ENCODE measurements at places on chromosomes 1 and 21.
A peak's percentile ranks its signal among the peaks of the same experiment; 100 is the strongest.

GRCh38 chr21:15130751-15131150, 66.0 kb upstream of the NRIP1 start:
- no peaks in the 10 kb centered on the region for H3K4me1 ChIP-seq
- H3K27ac ChIP-seq, result no peak overlapping the region
- DNase-seq, result no peak
- H3K4me3 ChIP-seq, result no peak overlapping the region

DNA sequence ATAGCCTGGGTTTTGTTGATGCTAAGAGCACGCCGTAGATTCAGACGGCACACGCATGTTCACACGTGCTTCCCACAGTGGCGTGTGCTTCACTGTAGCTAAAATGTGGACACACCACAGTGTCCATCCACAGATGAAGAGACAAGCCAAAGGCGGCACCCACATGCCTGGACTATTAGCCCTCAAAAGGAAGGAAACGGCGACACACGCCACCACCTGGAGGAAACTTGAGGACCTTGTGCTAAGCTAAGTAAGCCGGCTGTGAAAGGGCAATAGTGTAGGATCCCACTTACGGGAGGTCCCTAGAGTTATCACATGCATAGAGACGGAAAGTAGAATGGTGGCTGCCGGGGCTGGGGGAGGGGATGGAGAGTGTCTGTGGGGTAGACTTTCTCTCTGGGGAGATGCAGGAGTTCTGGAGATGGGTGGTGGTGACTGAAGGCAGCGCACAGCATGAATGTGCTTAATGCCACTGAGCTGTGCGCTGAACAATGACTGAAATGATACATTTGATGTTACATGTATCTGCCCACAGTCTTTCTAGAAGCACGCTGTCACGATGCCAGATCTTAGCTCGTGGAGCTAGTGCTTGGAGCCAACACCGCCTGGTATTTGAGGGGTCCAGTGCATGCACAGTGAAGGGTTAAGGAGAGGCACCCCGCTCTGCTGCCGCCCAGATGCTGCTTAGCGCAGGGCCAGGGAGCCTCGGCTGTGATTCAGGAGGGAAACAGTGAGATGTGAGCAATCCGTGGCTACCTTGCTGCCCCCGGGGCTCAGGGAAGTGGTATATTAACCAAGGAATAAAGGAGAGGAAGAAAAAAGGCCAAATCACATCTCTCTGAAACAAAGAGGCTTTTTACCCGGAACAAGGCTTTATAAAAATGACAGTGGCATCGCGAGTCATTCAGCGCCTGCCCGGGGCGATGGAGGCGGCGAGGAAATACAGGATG, 103.7 kb downstream of the PRDM16 start:
- DNase-seq, result no peak
- H3K4me1 ChIP-seq, result peaks cover 23% of the 10 kb centered on the region
- H3K4me3 ChIP-seq, result no peak overlapping the region
- no peaks in the 10 kb centered on the region for H3K27me3 ChIP-seq
- H3K36me3 ChIP-seq, result no peaks in the 10 kb centered on the region

DNA sequence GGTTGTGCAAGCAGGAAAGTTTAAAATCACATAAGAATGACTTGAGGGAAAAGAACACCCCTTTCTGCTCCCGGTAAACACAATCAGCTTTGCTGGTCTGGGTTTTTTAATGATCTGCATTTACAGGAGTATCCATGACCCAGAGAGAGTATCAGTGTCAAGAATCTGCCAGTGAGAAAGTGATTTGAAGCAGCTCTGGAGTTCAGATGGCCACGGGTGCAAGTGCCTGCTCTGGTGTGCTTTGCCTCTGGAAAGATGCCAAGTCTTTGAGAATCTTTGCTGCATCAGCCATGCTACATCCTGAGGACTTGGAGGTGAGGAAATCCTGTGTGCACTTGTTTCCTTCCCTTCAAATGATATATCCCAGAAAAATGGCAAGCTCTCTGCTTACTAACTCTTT, 18.6 kb upstream of the MYSM1 start:
- no peak overlapping the region for H3K4me3 ChIP-seq
- no peaks in the 10 kb centered on the region for H3K27me3 ChIP-seq
- DNase-seq, result no peak

GRCh38 chr1:10733474-10734366, 62.7 kb downstream of the CASZ1 start:
- no peaks in the 10 kb centered on the region for H3K27me3 ChIP-seq
- no peak overlapping the region for H3K27ac ChIP-seq
- peaks cover 4% of the 10 kb centered on the region for H3K4me1 ChIP-seq
- H3K4me3 ChIP-seq, result no peak overlapping the region

GRCh38 chr1:203534526-203534925, 40.6 kb downstream of the OPTC start:
- H3K4me3 ChIP-seq, result no peak overlapping the region
- peak overlapping the region; percentile 82 for H3K27ac ChIP-seq
- peak; percentile 81 for DNase-seq

GRCh38 chr1:117678246-117678977, 72.6 kb downstream of the TENT5C start:
- no peaks in the 10 kb centered on the region for H3K36me3 ChIP-seq
- no peak for DNase-seq

GRCh38 chr21:25464275-25464674, 143.0 kb downstream of the MRPL39 start:
- H3K4me1 ChIP-seq, result no peaks in the 10 kb centered on the region
- H3K4me3 ChIP-seq, result no peak overlapping the region
- no peaks in the 10 kb centered on the region for H3K27me3 ChIP-seq
- no peaks in the 10 kb centered on the region for H3K36me3 ChIP-seq

- H3K4me3 ChIP-seq, result no peak overlapping the region
- no peaks in the 10 kb centered on the region for H3K4me1 ChIP-seq
- H3K27me3 ChIP-seq, result no peaks in the 10 kb centered on the region
- H3K36me3 ChIP-seq, result no peaks in the 10 kb centered on the region
- no peak overlapping the region for H3K27ac ChIP-seq
These were observed 108.6 kb downstream of the GPATCH2 start for GRCh38 chr1:217522277-217522676.

GRCh38 chr1:16145662-16146278, 10.1 kb downstream of the EPHA2 start:
- peak; percentile 72 for DNase-seq
- peaks cover 54% of the 10 kb centered on the region for H3K4me1 ChIP-seq
- peak overlapping the region; percentile 91 for H3K27ac ChIP-seq
- H3K27me3 ChIP-seq, result no peaks in the 10 kb centered on the region
- H3K36me3 ChIP-seq, result no peaks in the 10 kb centered on the region
- H3K4me3 ChIP-seq, result no peak overlapping the region

DNA sequence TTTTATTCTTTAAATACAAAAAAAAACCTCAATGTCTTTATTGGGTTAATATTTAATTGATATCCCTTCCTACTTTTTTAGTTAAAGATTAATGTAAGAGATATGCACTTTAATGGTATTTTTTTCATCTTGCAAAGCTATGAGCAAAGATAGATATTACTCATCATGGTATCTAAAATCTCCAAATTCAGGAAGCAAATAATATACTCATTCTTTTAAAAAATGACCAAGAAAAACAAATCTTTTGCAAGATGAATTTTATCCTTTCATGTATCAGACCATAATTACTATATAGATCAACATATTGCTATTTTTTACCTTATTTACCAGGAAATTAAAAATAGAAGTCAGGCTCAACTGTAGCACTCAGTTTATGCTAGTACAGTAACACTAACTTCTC, 330.4 kb downstream of the KCNT2 start:
- no peaks in the 10 kb centered on the region for H3K27me3 ChIP-seq
- no peak overlapping the region for H3K27ac ChIP-seq
- DNase-seq, result no peak
- H3K4me1 ChIP-seq, result no peaks in the 10 kb centered on the region

DNA sequence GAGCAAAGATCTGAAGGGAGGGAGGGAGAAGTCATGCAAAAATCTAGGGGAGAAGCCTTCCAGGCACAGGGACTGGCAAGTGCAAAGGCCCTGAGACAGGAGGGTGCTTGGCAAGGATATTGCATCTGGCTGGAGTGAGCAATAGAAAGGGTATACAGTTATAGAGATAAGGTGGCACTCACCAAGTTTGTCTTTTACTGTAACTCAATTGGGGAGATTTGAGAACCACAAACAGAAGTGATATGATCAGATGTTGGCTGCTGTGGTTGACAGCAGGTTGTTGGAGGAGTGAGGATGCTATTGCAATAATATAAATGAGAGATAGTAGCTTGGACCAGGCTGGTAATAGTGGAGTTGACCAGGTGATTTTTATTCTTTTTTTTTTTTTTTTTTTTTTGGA, 25.6 kb downstream of the MCOLN3 start:
- H3K4me1 ChIP-seq, result no peaks in the 10 kb centered on the region
- DNase-seq, result no peak
- H3K36me3 ChIP-seq, result no peaks in the 10 kb centered on the region
- no peaks in the 10 kb centered on the region for H3K27me3 ChIP-seq

DNA sequence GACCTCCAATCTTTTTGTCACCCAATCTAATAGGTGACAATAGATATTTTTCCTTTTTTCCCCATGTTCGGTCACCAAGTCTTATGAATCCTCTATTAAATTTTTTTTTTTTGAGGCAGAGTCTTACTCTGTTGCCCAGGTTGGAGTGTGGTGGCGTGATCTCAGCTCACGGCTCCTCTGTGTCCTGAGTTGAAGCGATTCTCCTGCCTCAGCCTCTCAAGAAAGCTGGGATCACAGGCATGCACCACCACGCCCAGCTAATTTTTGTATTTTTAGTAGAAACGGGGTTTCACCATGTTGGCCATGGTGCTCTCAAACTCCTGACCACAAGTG, 42.5 kb upstream of the MTF1 start:
- H3K4me1 ChIP-seq, result no peaks in the 10 kb centered on the region
- no peak for DNase-seq
- H3K27ac ChIP-seq, result no peak overlapping the region
- H3K4me3 ChIP-seq, result no peak overlapping the region
- no peaks in the 10 kb centered on the region for H3K36me3 ChIP-seq

GRCh38 chr21:31688603-31689368, 29.3 kb downstream of the SOD1 start:
- H3K27ac ChIP-seq, result no peak overlapping the region
- no peaks in the 10 kb centered on the region for H3K4me1 ChIP-seq
- no peak for DNase-seq
- H3K4me3 ChIP-seq, result no peak overlapping the region
- no peaks in the 10 kb centered on the region for H3K27me3 ChIP-seq

GRCh38 chr1:173406783-173407230, 70.3 kb upstream of the PRDX6 start:
- no peak overlapping the region for H3K27ac ChIP-seq
- H3K4me1 ChIP-seq, result no peaks in the 10 kb centered on the region
- H3K36me3 ChIP-seq, result no peaks in the 10 kb centered on the region
- no peak for DNase-seq
- H3K27me3 ChIP-seq, result no peaks in the 10 kb centered on the region

DNA sequence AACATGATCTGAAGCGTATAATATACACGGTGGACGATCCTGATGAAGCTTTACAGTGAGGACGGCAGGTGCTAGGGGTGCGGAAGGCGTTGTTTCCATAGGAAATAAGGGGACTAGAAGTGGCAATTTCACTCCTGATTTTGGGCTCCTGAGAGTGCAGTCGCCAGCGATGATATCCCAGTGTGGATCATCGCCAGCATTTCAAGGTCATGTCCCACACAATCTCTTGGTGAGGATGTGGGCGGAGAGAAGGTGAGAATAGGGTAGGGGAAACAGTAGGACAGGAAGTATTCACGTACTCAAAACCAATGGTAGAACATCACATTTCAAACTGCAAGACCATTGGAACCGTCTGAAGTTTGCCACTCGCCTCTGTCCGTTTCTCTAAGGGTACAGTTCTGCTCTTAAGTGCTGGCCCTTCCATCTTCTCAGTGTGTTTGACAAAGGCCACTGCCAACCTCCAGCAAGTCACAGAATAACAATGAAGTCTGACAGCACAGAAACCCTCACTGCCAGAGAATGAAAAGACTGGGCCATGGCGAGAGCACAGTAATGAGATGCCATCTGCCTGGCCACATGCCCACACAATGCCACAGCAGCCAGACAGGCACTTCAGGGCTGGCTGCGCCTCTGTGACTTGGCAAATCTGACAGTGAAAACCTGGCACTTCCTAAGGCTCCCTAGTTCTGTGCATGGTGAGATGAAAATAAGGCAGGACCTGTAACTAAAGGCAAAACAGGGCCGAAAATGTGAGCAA, 27.9 kb downstream of the PCSK9 start:
- H3K27me3 ChIP-seq, result no peaks in the 10 kb centered on the region
- no peaks in the 10 kb centered on the region for H3K36me3 ChIP-seq
- no peak overlapping the region for H3K27ac ChIP-seq

GRCh38 chr21:17139696-17140095, 373.1 kb upstream of the CXADR start:
- DNase-seq, result no peak
- no peak overlapping the region for H3K27ac ChIP-seq
- no peaks in the 10 kb centered on the region for H3K36me3 ChIP-seq
- no peaks in the 10 kb centered on the region for H3K27me3 ChIP-seq
- H3K4me3 ChIP-seq, result no peak overlapping the region

GRCh38 chr1:232600424-232601258, 29.3 kb downstream of the SIPA1L2 start:
- H3K4me1 ChIP-seq, result peaks cover 8% of the 10 kb centered on the region
- H3K27ac ChIP-seq, result no peak overlapping the region
- DNase-seq, result no peak

All from hepatocyte (in vitro differentiated cells).